ENCODE measurements at places on chromosomes 1 and 21.
A peak's percentile ranks its signal among the peaks of the same experiment; 100 is the strongest.

- H3K27ac ChIP-seq, result no peak overlapping the region
- H3K36me3 ChIP-seq, result peaks cover 47% of the 10 kb centered on the region
- no peak for DNase-seq
- peaks cover 40% of the 10 kb centered on the region for H3K4me1 ChIP-seq
- no peak overlapping the region for H3K4me3 ChIP-seq
- no peaks in the 10 kb centered on the region for H3K27me3 ChIP-seq
These were observed 27.1 kb downstream of the MTF2 start for GRCh38 chr1:93106226-93106625.

GRCh38 chr21:37005548-37006485 lies 685 bp upstream of the RIPPLY3 start:
- peak overlapping the region; percentile 66 for H3K4me3 ChIP-seq
- peaks cover 21% of the 10 kb centered on the region for H3K27me3 ChIP-seq
- no peaks in the 10 kb centered on the region for H3K36me3 ChIP-seq
- H3K4me1 ChIP-seq, result peaks cover 13% of the 10 kb centered on the region
- H3K27ac ChIP-seq, result no peak overlapping the region
- no peak for DNase-seq

DNA sequence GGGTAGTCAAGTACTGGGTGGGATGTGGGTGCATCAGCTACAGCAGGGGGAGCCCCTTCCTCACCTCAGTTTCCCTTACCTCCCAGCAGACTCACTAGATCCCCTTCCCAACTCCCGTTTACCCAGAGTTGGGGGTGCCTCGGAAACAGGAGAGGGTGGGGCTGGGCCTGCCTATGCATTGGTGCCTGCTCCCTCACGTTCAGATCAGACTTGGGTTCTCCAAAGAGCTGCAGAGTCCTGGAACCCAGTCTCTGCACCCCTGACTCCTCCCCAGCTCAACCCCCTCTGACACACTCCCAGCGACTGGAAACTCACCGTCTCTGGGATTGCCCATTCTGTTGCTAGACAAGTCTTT lies 6.0 kb downstream of the FOXO6 start:
- peak overlapping the region; percentile 78 for H3K4me3 ChIP-seq
- peaks cover 48% of the 10 kb centered on the region for H3K4me1 ChIP-seq
- no peaks in the 10 kb centered on the region for H3K36me3 ChIP-seq
- DNase-seq, result no peak

GRCh38 chr1:11488966-11489625 lies 10.1 kb downstream of the DISP3 start:
- H3K27ac ChIP-seq, result no peak overlapping the region
- no peak for DNase-seq
- H3K4me1 ChIP-seq, result no peaks in the 10 kb centered on the region
- H3K27me3 ChIP-seq, result peaks cover 47% of the 10 kb centered on the region
- H3K4me3 ChIP-seq, result no peak overlapping the region

DNA sequence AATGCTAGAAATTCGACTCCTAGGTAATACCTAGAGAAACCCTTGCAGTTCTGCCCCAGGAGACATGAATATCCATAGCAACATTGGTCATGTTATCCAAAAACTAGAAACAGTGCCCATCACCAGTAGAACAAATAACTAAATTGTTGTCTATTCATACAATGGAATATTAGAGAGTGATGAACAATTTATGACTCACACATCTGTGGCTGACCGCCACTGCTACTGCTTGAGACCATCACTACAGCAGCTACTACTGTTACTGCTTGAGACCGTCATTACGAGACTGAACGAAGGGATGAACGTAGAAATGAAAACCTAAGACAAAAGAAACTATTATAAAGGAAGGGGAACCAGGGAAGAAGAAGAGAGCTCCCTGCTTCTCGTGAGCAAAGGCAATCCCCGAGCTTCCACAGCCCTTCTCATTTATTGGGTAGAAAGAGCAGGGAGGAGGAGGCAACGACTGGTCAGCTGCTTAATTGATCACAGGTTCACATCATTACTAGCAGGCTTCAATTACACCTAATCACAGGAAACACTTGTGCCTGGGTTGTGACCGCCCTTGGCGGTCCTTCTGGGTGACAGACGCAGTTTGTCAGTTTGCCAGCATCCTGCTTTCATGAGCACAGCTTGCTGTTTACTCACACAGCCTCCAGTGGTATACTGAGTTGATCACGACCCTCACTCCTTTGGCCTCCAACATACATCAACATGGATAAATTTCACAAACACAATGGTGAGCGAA lies 14.1 kb upstream of the PADI4 start:
- H3K4me1 ChIP-seq, result no peaks in the 10 kb centered on the region
- H3K4me3 ChIP-seq, result no peak overlapping the region
- peaks cover 14% of the 10 kb centered on the region for H3K27me3 ChIP-seq

GRCh38 chr1:24233684-24234600 lies 46.9 kb upstream of the IFNLR1 start:
- no peak for DNase-seq
- H3K36me3 ChIP-seq, result no peaks in the 10 kb centered on the region
- H3K4me1 ChIP-seq, result no peaks in the 10 kb centered on the region

DNA sequence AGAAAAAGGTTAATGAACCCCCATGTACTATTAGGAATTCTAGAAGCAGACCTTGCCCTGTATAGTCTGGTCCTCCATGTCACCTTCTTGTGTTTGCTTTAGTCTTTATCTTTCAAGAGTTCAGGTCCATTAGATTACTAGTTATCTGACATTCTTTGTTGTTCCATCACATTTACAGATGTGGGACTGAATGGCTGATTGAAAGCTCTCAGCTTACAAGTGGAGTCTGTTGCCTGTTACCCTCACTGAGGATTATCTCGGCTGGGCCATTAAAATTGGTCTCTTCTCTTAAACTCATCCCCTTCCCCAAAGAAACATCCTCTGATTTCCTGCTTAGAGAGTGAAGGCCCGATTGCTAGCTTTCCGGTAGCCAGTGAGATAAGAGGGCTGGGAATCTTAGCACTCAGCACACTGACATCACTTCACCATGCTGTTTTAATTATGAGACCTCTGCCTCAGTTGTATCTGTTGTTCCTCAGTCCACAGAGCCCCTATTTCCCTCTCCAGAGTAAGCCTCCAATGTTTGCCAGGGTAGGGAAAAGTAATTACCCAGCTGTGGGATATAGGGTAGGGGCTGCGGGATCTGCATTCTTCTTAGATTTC lies 76.8 kb downstream of the LPGAT1 start:
- peaks cover 35% of the 10 kb centered on the region for H3K36me3 ChIP-seq
- H3K27me3 ChIP-seq, result no peaks in the 10 kb centered on the region
- H3K4me3 ChIP-seq, result no peak overlapping the region
